Lung microvascular endothelial cell (primary cell): ENCODE measurements at places on chromosomes 5 and 9. TPM values are rescaled to one million over a fixed set of nuclear protein-coding genes. Genes with fewer than 3 reads are reported as not detected.

Gene ZNF782
- total RNA-seq = 2.0 and 2.6 TPM in 2 replicates

Gene SLC46A2
- not detected in 2 replicates for total RNA-seq

Gene NOTCH1
- 75.2 and 76.9 TPM in 2 replicates for total RNA-seq

Gene GADD45G
- under 0.01 TPM in 1 of 2 replicates, not detected in the other for total RNA-seq

Gene TMEM252
- total RNA-seq = not detected in 2 replicates

Gene SAXO1
- under 0.01 TPM in 1 of 2 replicates, not detected in the other for total RNA-seq

Gene BTNL3
- not detected in 2 replicates for total RNA-seq

Gene TMEM171
- 0.40 and 1.1 TPM in 2 replicates for total RNA-seq

Gene PCDHGA11
- total RNA-seq = 4.1 and 4.4 TPM in 2 replicates

- DNase-seq = peak; percentile 36
These were observed 149.7 kb downstream of the FGF18 start for GRCh38 chr5:171569065-171569712.

DNA sequence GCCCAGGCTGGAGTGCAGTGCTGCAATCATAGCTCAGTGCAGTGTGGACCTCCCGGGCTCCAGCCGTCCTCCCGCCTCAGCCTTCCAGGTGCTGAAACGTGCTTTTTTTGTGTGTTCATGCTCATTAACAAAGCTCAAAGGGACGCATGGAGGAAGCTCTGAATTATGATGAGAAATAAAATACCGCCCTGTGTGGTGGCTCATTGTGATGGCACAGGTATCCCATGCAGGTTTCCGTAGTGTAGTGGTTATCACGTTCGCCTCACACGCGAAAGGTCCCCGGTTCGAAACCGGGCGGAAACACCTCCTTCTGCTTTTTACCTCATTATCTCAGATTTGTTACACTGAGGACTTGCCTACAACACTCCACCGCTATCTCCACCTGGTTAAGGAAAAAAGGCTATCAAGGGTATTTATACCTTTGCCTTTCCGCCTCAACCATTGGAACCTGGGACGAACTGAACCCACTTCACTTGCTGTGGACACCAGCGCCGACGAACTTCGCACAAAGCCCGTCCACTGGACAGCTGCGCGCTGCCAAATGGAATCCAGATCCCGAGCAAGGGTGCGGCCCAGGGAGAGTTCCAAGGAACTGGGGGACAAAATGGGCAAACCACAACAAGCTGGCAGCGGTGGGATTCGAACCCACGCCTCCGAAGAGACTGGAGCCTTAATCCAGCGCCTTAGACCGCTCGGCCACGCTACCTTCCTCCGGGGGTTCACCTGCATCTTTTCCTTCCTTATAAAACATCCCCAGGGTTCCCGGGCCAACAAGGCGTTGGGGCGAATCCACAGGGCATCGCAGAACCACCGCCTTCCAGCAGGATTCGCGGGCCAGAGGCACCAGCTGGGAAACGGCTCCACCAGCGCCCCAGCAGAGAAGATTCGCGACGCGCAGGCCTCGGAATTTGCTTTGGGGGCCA lies 26.3 kb downstream of the OR2V2 start:
- DNase-seq = peak; percentile 44

- DNase-seq = no peak
These were observed 664.0 kb downstream of the NR2F1-AS1 start for GRCh38 chr5:92917044-92917443.

- DNase-seq = peak; percentile 52
These were observed 99.7 kb upstream of the CCL21 start for GRCh38 chr9:34809504-34810186.

- DNase-seq = no peak
These were observed 255.2 kb downstream of the CRB2 start for GRCh38 chr9:123611226-123611625.

DNA sequence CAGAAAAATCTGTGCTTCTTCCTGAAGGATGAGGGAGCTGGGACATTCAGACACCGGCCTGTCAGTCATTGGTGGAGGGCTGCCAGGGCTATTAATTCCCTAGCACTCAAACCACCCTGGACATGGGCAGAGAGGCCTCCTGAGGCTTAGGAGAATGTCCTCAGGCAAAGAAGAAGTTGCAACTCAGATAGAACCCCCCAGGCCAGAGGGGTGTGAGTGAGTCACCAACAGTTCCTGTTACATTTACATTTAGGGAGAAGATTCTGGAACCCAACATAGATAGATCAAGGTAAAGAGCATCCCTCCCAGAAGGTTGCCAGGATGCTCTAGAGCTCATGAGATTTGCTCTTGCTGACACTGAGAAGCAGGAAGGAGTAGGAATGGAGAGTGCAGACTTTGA lies 29.2 kb upstream of the SYK start:
- no peak for DNase-seq

GRCh38 chr5:18010053-18010452 lies 375.8 kb downstream of the TAF11L14 start:
- DNase-seq = no peak

DNA sequence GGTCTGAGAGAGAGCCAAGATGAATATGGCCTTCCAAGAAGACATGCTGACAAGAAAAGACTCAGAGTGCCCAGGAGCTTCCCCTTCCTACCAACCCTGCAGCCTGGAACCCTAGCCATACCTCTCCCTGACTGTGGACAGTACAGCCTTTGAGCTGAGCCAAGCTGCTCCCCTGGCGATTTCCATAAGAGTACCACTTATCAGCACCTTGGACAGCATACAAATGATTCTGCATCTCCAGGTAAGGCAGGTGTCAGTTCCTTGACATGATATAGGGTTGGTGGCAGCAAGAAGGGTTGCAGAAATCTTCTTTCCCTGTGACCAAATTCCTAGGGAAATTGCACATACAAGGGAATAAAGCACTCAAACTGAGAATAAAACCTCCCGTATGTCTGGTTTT lies 58.3 kb downstream of the MFAP3 start:
- DNase-seq = no peak

DNA sequence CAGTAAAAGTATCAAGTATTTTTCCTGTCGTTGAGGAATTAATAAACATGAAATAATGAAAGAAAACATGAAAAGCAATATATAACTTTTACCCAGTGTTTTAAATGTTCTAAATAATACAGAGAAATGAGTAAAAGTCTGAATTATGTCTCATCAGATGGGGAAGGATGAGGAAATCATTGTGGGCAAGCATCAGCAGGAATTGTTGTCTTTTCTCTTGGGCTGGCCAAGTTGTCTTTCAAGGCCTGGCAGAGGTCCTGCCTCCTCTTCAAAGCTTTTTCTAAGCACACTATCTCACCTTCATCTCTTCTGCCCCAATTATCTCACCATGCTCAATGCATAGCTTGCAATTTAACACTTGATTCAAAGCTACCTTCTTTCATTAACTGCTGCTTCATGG lies 41.9 kb downstream of the MOCS2 start:
- peak; percentile 10 for DNase-seq

DNA sequence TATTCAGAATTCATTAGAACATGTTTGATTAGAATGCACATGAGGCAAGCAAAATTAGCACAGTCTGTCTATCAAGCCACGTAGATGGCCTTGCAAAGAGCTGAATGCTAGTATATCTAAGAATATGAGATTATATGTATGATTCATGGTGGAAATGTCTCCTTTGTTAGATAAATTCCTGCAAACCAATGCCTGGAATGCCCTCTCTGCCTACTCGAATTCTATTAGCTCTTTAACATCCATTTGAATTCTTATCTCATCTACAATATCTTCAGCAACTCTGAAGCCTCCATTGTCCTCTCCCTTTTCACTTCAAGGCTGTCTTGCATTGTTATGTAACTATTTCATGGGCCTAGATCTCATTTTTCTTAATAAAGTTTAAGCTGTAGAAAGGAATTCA lies 205.5 kb downstream of the TMC1 start:
- DNase-seq = no peak

- DNase-seq = no peak
These were observed 42.6 kb upstream of the OSMR start for GRCh38 chr5:38803246-38803645.

- peak; percentile 70 for DNase-seq
These were observed 81.9 kb downstream of the EBF1 start for GRCh38 chr5:159017786-159018185.

DNA sequence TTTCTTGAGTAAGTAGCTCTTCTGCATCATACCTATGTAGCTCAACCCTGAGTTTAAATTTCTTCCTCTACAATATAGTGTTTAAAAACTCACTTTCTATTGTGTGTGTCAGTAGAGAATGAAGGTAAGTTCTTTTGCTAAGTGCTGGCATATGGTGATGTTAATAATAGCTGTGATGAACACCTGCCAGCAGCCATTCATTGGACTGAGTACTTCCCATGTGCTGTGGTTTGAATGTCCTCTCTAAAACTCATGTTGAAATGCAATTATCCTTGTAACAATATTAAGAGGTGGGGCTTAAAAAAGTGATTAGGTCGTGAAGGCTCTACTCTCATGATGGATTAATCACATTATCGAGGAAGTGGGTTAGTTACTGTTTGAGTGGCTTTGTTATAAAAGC lies 645.2 kb upstream of the RGMB start:
- no peak for DNase-seq

DNA sequence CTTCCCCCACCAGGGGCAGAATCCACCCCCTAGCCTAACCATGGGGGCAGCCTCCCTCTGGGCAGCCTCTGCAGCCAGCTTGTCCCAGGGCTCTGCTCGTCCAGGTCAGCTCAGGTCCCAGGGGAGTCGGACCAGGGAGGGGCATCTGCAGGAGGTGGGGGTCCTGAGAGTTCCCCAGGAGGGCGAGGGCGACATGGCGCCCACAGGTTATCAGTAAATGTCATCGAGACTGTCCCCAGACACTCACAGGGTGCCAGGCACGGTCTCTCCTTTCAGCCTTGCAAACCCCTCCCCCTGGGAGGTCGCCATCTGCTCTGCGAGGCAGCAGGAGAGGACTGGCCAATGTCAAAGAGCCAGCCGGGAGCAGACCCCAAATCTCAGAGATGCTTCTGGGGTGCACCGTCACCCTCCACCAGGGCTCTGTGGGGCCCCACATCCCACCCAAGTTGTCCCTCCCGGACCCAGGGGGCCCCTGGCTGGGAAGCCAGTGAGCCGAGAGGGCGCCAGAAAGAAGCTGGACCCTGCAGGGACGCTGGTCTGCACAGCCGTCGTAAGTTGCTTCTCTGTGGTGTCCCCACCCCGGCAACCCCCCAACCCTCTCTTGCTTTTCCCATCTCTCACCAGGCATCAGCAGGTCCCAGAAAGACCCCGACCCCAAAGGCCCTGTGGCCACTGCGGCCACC lies 69.3 kb downstream of the NTNG2 start:
- DNase-seq = no peak

GRCh38 chr9:75039801-75040200 lies 11.7 kb upstream of the CARNMT1 start:
- no peak for DNase-seq

GRCh38 chr9:12997009-12997408 lies 222.2 kb downstream of the LURAP1L start:
- no peak for DNase-seq

GRCh38 chr5:9776525-9776924 lies 146.4 kb upstream of the TAS2R1 start:
- DNase-seq = no peak

DNA sequence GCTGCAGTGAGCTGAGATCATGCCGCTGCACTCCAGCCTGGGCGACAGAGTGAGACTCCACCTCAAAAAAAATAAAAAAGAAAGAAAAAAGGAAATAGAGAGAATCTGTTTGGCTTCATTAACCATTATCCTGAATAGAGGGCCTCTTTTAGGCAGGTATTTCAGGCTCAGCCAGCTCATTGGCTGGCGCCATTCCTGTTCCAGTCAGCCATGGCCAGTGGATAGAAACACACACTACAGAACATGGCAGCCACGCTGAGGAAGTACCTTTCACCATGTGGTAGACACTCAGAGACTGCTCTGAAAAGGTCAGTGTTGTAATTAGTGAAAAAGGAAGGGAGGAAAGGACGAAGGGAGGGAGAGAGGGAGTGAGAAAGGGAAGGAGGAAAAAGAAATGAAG lies 340.0 kb upstream of the ACTBL2 start:
- no peak for DNase-seq

GRCh38 chr9:89603767-89604665 lies 796 bp upstream of the GADD45G start:
- peak; percentile 44 for DNase-seq

- no peak for DNase-seq
These were observed 239.6 kb upstream of the RIOK2 start for GRCh38 chr5:97422678-97423077.
